Amygdala (tissue), 56 donors: ENCODE measurements at places on chromosomes 12 and 14.

GRCh38 chr14:55713486-55713885 lies 133.5 kb downstream of the KTN1 start:
- DNase-seq, result no peak

GRCh38 chr14:51507511-51507905 lies 144.2 kb upstream of the FRMD6 start:
- no peak for DNase-seq

DNA sequence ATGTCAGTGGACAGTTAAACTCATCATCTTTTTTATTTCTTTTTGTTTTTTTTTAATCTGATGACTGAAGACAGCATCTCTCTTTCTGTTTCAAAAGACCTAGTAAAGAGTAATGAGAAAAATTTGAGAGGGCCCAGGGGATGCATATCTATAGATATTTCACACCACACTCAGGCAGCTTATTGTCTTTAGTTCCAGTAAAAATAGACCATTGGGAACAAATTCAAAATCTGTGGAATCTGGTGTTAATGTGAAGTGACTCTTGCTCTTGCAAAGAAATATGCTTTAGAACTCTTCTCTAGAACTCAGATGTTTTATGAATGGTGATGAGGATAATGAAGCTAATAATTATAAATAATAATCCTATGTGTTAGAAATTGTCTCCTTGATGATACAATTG lies 214.5 kb upstream of the ATP2B1 start:
- DNase-seq, result no peak

DNA sequence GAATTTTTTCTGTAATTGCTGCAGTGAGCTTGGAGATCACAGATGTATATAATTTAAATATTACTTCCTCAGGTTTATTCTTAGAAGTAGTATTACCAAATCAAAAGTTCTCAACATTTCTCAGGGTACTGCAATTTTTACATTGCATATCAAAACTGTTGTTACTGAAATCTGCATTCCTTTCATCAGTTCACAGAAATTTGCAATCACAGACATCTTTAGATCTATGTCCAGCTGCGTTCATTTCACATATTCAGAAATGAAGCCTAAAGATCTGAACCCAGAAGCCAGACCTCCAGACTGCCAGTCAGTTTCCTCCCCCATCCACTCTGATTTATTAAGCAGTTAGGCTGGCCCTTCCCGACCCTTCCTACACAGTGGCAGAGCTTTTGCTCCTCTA lies 18.2 kb upstream of the IFT81 start:
- no peak for DNase-seq

DNA sequence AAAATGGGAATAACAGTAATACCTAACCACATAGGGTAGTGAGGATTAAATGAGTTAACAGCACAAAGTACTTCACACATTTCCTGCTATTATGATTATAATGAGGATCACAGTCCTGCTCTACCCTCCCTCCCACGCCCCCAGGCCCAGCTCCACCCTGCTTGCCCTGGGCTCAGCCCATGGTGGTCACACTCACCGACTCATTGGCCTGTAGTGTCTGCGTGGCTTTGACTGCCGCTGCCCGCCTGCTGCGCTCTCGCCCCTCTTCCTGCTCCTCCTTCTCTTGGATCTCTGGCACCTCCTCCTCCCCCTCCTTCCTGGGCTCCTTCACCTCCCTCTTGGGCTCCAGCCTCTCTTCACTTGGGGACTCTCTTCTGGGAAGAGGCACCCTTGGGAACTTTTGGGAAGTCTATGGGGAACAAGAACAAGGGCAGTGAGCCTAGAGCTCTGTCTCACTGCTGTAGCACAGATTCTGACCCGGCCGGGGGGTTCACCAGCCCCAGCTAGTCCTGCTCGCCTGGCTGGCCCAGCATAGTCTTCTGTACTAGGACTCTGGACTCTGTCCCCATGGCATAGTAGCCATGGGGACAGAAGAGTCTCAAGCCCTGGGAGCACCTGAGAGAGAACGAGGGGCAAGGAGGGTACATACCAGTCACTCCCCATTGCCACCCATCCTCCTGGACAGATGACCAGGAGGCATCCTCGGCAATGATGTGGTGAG lies 7.1 kb upstream of the PNMA1 start:
- no peak for DNase-seq
